ENCODE measurements at places on chromosomes 4 and X. TPM values are rescaled to one million over a fixed set of nuclear protein-coding genes. Genes with fewer than 3 reads are reported as not detected.

The CPZ gene
- total RNA-seq: 0.29 TPM

DNA sequence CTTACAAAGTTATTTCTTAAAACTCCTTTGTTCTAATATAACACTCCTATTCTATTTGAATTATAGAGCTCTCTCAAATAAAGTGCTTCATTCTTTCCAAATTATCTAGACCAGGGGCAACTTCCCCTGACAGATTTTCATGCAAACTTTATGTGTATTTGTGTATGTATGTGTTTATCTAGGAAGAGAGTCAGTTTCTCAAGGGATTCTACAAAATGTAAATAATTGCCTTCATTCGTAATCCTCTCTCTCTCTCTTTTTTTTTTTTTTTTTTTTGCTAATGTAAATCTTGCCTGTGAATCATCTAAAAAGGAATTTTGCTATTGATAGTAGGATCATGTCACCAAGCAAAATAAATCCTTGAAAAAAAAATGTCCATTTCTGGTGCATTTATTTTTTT is 38.9 kb upstream of the RBPJ start:
- DNase-seq: no peak

- DNase-seq: no peak
These were observed 53.7 kb downstream of the MID1 start for GRCh38 chrX:10566716-10567097.

DNA sequence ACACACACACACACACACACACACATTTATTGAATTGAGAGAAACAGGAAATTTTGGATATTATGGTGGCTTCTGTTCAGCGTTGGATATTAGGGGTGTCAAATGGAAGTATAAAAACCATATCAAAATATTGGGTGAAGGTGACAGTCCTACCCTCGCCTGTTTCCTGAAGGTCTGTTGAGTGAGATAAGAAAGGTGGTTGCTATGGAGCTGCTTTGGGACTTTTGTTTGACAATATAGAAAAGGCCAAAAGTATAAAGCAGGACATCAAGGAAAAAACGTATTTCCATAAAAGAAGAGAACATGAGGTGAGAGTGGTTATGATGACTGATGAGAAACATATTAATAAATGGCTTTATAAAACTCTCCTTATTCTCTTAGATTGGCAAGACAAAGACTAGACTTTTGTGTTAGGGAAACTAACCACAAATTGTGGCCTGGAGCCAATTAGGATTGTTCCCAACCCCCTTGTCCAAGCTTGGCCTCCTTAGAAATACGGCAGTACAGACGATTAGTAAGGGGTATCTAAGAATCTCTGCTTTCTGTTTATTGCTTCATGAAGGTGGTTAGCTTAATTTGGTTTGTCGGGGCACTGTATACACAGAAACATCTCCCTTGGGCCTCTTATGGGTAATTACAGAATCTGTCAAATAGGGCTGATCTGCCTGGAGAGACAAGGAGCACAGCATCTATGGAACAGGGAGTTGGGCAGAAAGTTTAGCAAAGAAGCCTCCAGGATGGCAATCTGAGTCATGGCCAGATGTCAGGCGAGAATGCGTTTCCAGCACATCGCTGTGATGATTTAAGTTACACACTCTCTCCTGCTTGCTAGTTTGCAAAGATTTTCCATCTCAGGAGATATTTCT is 198.0 kb downstream of the CBR4 start:
- DNase-seq: no peak

GRCh38 chrX:102964940-102965339 is 27.9 kb downstream of the RAB40AL start:
- DNase-seq: no peak

DNA sequence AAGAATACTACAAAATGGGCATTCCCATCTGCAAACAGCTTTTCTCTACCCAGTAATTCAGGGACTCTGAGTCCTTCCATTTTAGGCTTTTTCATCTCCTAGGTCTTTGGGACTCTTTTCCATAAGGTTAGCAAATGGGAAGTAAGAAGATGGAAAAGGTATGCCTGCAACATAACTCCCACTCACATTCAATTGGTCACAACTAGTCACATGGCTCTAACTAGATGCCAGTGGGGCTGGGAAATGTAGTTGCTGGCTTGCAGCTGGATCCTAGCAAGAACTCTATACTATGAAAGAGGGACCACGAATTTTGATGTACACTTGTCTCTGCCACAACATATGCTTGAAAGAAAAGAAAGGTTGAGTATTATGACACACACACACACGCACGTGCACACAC is 954.9 kb upstream of the FTHL17 start:
- DNase-seq: no peak

GRCh38 chr4:112381996-112382692 is 85.0 kb downstream of the ALPK1 start:
- no peak for DNase-seq

The SLC25A14 gene
- 30.5 TPM for total RNA-seq

- DNase-seq: no peak
These were observed 25.6 kb downstream of the CHM start for GRCh38 chrX:86021652-86022289.

DNA sequence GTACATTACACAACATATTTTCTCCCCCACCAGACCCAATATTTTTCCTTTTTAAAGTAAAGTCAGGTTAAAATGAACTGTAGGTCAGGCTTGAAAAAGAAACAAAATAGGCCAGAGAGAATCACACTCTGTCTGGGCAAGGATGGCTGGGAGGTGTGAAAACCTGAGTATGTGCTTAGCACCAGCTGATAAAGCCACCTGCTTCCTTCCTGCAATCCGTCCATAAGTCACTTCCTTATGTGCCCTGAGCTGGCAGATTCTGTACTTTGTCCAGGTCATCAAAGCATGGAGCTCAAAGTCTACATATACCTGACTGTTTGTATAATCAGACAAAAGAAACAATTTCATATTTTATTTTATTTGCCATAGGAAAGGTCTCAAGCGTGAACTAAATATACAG is 37.7 kb downstream of the ANTXR2 start:
- no peak for DNase-seq

DNA sequence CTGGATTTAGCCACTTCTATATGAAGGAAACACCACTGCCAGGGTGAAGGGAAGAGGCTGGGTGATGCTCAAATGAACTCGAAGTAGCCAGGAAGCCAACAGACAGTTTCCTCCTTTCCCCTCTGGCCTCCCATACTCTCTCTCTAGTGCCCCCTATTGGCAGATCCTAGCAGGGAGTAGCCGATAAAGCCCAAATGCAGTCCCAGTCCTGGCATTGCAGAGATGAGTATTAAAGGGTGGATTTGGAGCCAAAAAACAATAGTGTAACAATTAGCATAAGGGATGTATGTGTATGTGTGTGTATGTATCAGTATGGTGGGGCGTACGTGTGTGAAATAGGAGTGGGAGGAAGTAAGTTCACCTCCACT is 213.8 kb upstream of the LDB2 start:
- DNase-seq: no peak

DNA sequence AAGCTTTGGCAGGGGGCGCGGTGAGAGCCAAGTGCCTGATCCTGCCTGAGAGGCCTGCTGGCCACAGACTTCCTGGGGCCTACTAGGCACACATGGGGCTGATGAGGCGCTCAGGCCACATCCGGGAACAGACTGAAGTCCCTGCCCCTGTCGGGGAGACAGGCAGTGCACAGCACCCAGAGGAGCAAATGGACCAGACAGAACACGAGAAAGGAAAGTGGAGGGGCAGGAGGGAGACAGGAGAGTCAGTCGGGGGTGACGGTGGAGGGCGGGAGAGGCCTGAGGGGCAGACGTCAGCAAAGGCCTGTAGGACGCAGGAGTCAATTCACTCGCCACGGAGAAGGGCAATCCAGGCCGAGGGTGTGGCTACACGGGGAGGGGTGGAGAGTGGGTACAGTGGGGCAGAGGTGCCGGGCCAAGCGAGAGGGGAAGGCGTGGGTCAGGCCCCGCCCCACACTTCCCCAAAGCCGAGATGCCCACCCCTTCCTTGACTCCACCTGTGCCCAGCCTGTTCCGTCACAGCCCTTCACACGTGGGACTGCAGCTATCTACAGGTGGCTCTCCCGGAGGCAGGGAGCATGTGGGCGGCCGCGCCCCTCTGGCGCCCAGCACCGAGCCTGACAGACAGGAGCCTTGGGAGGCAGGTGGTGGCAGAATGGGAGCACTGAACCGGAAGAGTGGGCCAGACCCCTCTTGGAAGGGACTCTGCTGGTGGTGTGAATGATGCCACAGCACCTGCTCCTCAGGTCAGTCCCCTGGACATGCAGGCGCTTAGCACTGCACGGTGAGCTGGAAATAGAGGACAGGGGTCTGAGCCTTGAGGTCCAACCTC is 20.5 kb downstream of the NOP14 start:
- no peak for DNase-seq

- DNase-seq: no peak
These were observed 17.3 kb downstream of the KDM6A start for GRCh38 chrX:44890247-44890646.

The CCDC149 gene
- 13.2 TPM for total RNA-seq

The AMBN gene
- total RNA-seq: not detected

GRCh38 chrX:102975016-102975415 is 37.9 kb downstream of the RAB40AL start:
- DNase-seq: no peak

DNA sequence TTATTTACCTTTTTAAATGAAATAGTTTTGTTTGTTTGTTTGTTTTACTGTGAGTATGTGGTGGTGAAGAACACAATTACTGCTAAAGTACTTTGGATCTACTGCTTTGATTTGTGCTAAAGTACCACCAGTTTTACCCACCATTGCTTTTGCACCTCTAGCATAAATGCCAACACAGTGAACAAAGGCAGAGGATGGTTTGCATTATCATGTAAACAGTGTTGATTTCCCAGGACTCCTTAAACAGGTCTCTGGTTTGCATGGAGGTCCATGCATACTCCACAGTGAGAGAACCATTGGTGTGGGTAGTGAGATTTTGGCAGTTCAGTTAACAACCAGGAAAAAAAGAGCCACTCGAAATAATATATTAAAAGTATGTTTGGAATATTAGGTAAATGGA is 11.0 kb downstream of the FAT4 start:
- DNase-seq: no peak

DNA sequence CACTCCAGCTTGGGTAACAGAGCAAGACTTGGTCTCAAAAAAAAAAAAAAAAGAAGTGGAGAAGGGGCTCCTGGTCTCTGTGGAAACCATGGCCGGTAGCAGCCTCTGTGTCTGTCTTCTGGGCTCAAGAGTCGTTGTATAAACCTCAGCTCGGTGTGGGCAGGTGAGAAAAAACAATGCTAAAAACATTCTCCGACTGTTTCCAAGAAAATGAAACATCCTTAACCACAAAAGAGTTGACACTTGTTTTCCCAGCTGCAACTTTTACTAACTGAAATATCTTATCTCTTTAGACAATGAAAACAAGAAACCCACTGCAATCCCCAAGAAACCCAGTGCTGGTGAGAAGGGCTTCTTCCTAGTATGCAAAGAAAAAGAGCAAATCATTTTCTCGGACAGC is 26.2 kb downstream of the CD99 start:
- no peak for DNase-seq

DNA sequence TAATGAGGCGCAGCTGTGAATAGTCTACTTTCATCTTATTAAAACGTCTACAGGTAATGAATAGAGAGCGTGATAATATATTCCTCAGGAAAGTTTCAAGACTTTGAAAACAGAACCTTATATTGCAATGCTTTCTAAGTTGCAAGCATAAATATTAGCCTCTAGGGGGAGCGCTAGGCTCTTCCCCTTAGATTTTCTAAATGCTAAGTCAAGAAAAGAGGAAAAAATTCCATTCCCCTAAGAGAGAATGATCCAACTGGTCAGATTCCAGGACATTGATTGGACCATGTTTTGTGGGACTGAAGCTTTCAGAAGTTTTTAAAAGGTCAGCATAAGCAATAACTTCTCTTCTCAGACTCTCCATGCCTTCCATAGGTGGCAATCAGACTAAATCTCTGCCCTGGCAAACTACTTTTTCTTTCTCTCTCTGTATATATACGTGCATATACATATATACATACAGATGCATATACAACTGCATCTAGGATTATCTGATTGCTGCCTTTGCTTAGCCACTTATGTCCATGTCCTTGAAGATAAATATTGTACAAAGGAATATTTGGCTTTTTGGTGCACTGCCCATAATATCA is 492.9 kb downstream of the INPP4B start:
- no peak for DNase-seq

DNA sequence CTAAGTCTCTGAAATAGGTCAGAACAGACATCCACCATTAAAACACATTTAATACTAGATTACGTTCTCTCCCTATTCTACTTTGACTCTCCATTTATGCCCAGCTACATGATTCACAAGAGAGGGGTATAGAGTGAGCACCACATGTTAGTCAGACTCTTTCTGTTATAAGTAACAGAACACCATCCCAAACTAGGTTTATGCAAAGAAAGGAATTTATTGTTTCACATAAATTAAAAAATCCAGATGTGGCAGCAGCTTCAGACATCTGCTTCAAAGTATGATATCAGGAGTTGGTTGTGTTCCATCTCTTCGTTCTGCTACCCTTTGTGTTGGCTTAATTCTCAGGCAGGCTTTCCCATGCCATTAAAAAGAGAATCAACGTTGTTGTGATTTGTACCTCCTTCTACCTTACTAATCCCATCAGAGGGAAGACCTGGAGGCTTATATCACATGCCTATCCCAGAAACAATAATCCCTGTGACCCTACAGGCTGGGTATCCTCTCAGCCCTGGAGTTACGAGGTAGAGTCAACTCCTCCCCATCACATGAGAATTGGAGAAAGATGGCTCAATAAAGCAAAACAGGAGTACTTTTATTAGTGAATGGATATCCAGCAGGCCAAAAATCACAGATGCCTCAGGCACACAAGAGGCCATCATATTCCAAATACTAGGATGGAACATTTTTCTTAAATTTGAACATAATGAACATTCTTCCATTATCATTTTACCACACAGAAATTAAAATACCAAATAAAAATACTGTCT is 163.2 kb downstream of the SLC7A11 start:
- no peak for DNase-seq

- no peak for DNase-seq
These were observed 53.9 kb upstream of the UGT2B4 start for GRCh38 chr4:69549651-69550050.

DNA sequence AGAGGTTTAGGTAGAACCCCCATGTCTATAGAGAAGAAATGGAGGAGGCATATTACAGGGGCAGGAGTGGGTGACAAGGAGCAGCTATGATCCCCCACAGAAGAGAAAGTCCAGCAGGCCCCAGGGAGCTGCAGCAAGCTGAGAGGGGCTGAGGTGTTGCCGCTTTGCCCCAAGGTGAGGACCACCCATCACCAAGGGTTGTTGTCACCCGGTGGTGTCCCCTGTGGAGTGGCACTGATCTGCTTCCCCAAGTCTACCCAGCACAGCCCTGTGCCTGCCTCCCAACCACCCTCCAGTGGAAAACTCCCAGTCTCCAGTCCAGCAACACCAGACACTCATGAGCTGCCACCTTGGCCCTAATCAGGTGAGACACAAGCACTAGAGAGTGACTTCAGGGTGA is 149.3 kb upstream of the NOCT start:
- no peak for DNase-seq

GRCh38 chrX:68929332-68930150 is 100.7 kb downstream of the EFNB1 start:
- DNase-seq: no peak

The MAP7D2 gene
- total RNA-seq: 1.4 TPM

- DNase-seq: no peak
These were observed 17.0 kb downstream of the TSPAN5 start for GRCh38 chr4:98641376-98641775.

The TRAPPC11 gene
- total RNA-seq: 56.1 TPM

Data from progenitor cell of endocrine pancreas (in vitro differentiated cells).